Activated CD4-positive, alpha-beta memory T cell treated with anti-CD3 and anti-CD28 coated beads for 36 hours (primary cell): ENCODE measurements at places on chromosomes 5 and 9. TPM values are rescaled to one million over a fixed set of nuclear protein-coding genes. Genes with fewer than 3 reads are reported as not detected.

DNA sequence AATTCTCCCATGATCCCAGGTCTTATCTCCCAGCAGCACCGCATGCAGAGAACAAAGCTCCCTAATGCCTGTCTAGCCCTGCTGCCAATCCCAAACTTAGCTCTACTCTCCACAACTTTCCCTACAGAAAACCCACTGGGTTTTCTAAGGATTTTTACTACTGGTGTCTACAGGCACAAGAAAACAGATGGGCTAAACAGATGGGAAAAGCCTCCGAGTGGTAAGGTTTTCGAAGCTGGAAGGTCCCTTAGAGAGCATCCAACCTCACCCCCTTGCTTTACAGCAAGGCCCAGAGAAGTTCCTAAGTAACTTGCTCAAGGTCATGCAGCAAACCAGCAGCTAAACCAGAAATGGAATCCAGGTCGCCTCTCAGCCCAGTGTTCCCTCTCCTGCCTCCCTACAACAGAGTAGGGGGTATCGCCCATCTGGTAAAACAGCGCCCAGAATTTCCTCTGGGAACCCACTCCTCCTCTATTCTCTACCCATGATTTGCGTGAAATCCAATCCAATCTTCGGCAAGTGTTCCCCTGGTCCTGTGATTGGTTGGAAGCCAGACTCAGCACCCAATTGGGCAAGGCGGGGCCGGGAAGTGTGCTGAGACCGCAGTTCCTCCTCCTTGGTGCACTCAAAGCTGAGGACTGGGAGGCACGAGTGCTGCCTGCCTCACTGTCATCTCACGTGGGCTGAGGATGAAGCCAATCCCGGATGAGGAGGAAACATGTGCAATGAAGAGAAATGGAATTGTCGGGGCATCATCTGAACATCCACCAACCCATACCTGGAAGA, 20.8 kb downstream of the CPLX2 start:
- DNase-seq: no peak

The ADAMTS12 gene
- total RNA-seq: not detected

The BTNL3 gene
- total RNA-seq: not detected

GRCh38 chr5:1105350-1106265, 6.3 kb downstream of the SLC12A7 start:
- DNase-seq: peak; percentile 65

DNA sequence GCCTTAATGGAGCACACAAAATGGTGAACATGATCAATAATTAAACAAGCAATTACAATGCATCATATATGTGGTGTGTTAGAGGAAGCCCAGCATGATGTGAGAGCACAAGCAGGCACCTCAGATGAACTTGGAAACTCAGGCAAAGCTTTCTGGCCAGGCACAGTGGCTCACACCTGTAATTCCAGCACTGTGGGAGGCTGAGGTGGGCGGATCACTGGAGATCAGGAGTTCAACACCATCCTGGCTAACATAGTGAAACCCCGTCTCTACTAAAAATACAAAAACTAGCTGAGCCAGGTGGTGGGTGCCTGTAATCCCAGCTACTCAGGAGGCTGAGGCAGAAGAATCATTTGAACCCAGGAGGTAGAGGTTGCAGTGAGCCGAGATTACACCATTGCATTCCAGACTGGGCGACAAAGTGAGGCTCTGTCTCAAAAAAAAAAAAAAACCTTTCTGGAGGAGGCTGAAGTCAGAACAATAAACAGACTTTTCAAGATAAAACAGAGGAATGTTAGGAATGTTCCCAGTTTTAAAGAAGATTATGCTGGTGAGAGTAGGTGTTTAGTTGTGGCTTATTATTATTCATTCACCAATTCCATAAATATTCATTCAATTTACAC, 159.4 kb downstream of the CEMIP2 start:
- DNase-seq: no peak
